C1 segment of cervical spinal cord (tissue), 14 donors: ENCODE measurements at places on chromosomes 5 and 9.
A peak's percentile ranks its signal among the peaks of the same experiment; 100 is the strongest.

DNA sequence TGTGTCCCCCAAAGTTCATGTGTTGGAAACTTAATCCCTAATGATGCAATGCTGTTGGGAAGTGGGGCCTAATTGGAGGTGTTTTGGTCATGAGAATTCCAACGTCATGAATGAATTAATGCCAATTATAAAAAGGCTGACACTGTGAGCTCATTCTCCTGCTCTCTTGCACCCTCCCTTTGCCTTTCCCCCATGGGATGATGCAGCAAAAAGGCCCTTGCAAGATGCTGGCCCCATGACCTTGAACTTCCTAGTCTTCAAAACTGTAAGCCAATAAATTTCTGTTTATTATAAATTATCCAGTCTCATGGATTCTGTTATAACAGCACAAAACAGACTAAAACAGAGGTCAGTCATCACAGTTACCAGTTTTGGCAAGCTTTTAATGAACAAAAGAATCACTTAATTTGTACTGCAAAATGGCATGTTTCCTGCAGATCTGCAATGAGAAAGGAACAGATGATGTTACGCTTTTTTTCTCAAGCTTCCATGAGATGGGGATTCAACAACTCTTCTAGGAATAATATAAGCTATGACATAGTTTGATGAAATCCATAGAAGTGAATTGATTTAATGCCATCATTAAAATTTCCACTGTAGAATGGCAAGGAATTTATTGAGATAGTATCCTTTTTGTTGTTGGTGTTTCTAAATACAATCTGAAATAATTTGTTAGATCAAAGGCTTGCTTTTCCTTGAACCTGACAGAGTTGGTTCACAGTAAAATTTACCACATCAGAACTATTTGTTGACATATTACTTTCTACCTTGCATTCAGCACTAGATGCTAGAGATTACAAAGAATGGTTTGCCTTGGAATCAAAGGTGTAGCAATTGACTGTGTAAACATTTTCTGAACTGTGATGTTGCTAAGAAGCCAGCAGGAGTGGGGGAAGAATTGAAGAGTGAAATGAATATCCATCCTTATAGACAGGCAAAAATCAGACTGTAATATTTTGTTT, 29.3 kb upstream of the RFK start:
- no peak for DNase-seq

DNA sequence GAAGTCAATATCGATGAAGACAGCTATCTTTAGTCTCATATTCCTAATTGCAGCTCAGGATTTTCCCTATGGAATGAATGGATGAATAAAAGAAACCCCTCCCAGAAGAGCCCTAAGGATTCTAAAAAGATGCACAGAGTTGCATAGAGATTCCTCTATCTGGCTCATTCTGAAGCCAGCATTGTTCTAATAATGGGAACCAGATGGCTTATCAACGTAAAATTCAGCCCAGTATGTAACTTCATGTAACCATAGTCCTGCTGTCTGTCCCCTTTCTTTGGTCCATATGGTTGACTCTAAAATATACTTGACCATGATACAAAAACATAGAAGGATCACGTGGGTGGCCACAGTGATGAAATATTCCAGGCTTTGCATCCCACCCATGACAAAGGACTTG, 508.6 kb downstream of the RASEF start:
- no peak for DNase-seq

GRCh38 chr9:4833781-4834560, 41.2 kb downstream of the RCL1 start:
- no peak for DNase-seq

- no peak for DNase-seq
Measured at GRCh38 chr5:78661691-78662090, 13.1 kb upstream of the LHFPL2 start.

- no peak for DNase-seq
Measured at GRCh38 chr9:122463828-122464632, 13.7 kb downstream of the OR1J1 start.

DNA sequence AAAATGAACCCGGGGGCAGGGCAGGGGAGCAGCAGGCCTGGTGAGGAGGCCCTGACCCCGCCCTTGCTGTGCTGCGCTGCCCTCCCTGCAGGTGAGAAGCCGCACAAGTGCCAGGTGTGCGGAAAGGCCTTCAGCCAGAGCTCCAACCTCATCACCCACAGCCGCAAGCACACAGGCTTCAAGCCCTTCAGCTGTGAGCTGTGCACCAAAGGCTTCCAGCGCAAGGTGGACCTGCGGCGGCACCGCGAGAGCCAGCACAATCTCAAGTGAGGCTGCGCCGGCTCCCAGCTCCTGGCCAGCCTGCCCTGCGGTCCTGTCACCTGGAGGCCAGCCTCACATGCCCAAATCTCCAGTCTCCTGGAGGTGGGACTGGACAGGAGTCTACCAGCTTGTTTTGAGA, 12.3 kb downstream of the GFI1B start:
- DNase-seq: no peak

DNA sequence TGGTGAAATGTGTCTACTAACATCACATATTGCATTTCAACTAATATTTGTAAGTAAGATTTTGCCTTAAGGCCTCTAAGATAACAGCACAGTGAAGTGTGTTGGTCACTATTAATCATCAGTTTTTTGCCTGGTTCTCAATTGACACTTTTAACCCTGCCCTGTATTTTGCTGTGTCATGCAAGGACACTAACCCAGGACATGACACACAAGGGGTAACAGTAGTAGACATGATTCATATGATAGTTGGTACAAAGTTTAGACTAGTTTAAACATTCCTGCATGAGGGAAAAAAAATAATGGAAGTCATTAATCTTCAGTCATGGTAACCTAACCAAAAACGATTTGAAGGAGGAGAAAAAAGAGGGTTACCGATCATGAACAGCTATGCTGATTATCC, 207.0 kb downstream of the DEPDC1B start:
- DNase-seq: no peak

DNA sequence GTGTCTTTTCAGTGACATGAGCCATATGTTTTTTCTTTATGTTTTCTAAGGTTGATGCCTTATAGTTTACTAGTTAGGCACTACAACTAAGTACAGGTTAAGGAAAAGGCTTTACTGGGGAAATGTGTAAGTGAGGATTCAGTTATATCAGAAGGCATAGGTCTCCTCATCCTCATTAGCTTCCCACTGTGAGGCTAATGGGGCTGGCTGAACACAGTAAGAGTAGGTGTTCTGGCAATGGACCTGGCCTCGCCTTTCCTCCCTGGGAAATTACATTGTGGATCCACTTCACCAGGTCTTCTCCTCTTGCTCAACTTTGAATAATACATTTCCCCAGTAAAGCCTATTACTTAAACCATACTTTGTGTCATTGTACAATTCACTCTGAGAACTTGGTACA, 225.5 kb downstream of the PTPRD start:
- no peak for DNase-seq

DNA sequence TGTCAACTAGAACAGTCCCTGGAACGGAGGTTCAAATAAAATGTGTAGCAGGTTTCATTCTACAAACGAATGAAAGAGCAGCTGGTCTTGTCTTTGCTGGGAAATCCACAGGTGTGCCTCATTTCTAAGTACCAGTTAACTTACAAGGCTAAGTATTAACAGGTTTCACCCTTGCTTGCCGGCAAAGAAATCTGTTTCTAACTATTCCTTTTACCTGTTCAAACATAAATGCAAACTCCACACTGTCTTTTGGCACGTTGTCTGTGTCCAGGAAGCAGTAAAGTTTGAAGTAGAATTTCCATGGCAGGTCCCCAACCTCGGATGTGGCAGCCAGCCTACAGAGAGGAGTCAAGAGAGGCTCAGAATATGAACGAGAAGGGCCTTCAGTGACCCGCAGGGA, 54.4 kb upstream of the RETREG1 start:
- no peak for DNase-seq

DNA sequence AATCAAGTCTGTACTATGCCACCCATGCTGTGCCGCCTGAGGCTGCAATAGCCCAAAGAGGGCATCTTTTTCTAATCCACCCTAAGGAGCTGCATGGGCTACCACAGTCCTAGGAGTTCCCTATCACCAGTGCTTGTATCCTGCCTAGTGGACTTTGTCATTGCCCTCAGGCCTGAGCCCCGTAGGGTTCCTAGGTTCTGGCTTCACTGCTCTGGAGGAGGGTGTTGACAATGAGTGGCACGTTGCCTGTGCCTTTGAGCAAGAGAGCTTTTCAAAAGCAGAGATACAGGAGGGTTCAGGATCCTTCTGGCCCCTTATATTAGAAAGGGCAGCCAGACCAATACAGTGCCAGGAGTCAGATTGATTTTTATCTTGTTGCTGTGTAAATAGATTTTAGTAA, 93.0 kb downstream of the PRDM6 start:
- no peak for DNase-seq

DNA sequence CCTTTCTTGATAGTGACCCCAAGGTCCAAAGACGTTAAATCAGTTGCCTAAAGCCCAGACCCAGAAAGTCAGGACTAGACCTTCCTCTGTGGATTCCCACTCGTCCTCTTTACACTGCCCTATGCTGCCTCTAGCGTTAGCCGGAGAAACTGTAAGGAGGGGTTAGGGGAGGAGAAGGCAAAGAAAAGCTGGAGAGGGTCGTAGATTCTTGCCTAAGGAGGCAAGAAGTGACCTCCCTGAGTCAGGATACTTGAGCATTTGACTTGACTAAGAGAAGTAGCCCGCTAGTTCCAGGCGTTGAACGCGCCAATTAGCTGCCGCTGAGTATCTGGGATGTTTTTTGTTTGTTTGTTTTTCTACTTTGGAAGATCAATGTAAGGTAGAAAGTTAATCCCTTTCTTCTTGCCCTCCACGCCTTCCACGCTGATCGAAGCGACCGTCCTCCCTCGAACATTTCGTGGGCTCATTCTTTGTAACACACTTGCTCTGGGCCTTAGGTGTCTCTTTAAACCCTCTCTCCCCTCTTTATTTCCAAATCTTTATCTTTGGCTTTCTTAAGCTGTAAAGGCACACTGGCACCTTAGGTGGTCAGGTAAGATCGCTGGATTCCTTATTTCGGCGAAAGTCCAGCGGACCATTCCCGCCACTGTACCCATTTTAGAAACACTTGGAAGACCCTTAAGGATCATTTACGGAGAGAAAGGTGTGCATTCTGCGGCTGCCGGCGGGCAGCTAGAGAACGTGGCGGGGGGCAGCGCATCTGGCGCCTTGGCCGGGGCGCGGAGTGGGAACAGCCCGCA, 5.1 kb upstream of the RGMB start:
- DNase-seq: peak; percentile 44

DNA sequence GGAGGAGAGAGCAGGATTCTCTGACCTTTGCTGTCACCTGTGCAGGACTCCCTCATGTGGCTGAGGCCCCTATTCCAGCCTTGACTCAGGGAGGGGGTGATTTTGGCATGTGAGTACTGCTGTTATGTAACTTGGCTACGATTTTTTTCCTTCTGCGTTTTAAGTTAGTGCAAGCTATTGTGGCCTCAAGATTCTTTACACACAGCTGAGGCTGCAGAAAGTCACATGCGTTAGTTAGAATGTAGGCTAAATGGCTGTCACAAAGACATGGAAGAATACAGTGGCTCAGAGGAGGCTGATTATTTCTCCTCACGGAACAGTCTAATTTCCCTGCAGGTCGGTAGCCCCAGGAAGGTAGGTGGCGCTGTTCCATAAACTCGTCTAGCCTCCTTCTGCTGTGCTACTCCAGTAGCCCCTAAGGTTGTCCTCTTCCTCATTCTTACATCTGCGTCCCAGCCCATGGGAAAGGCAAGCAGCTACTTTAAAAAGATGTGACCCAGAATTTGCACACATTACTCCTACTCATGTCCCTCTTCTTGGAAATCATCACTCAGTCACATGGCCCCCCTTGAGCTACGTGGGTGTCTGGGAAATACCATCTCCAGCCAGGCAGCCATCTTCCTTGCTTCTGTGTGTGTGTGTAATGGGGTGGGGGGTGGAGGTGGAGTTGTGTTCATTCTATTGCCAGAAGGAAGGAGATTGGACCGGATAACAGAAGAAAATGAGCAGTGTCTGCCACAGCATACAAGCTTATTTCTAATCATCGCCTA, 486.6 kb downstream of the CCDC171 start:
- no peak for DNase-seq

DNA sequence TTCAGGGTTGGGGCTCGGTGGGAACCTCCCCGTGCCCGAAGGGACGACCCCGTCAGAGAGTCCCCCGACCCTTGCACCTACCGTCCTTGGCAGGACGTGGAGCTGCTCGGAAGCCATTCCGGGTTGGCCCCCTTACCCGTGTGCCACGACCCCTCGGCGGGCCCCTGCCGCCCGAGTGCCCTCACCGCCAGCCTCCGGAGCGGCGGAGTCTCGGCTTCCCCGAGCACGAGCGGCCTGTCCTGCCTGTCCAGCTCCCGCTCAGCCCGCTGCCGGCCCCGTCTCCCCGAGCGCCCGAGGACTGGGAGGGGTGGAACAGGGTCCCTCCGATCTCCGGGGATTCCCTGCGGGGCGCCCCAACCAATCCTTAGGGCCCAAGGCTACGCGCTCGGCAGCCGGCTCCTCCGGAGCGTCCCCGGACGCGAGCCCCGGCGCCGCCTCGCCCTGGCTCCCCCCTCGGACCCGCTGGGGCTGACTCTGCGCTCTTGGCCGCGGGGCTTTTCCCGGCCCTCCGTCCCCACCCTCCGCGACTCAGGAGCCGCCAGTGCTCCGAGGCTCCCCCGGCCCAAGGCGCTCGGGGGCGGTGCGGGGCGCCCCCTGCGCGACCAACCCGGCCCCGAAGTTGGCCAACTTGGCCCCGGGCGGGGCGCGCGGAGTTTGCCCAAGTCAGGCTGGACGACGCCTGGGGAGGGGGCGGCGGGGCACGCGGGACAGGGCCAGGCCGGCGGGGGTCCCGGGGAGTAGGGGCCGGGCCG, 654 bp downstream of the ADAMTS2 start:
- DNase-seq: no peak

DNA sequence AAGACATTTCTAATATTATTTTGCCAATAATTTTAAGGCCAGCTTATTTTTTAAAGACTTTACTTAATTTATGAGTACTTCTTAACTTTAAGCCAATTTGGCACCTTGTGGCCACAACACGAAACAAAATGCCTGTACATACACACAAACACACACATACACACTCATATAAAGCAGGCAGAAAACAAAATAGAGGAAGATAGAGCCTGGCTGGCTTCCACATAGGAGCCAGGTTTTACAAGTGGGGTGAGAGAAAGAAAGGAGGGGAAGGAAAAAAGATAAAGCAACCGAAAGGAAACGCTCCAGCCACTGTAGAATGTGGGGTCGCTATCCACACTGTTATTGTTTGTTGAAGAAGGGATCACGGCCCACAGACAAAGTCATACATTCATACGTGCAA, 10.4 kb downstream of the GMCL2 start:
- no peak for DNase-seq

DNA sequence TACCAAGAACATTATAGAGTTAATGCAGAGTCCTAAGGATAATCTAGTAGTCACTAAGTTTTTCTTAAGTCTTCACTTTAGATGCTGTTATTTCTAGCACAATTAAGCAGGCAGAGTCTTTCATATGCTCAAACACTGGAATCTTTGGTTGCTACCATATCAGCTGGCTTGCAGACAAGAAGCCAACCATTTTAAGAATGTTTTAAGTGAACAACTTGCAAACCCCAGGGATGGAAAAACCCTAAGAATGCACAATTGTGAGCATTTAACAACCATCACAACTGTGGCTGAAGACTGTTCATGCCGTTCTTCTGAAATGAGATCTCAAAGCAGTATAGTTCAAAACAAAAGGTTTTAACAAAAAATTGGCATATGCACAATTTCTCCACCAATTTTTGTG, 55.1 kb downstream of the CSNK1A1 start:
- DNase-seq: no peak
